Chondrocyte (in vitro differentiated cells): ENCODE measurements at places on chromosomes 11 and 22. TPM values are rescaled to one million over a fixed set of nuclear protein-coding genes. Genes with fewer than 3 reads are reported as not detected.

DNA sequence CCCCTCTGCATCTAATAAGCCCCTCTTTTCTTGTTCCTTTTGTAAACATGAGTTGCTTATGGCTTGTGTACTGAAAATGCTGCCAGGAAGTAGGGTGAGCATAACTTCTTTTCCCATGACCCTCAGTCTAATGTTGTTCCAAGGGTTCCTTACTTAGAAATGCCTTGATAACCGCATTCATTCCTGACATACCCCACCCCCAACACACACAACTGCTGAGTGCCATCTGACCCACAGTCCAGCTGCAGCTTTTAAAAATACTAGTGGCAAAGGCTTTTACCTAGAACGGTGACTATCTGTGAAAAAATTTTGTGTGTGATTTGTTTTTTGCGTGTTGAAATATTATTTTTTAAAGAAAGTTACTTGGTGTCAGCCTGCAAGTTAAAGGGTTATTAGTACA is 52.6 kb downstream of the ARHGAP42 start:
- no peaks in the 10 kb centered on the region for H3K36me3 ChIP-seq
- H3K27ac ChIP-seq, result peak overlapping the region; percentile 90
- no peaks in the 10 kb centered on the region for H3K27me3 ChIP-seq
- no peak for DNase-seq

- H3K27ac ChIP-seq, result no peak overlapping the region
- no peak for DNase-seq
- no peaks in the 10 kb centered on the region for H3K4me1 ChIP-seq
- H3K36me3 ChIP-seq, result peaks cover 3% of the 10 kb centered on the region
- no peak overlapping the region for H3K4me3 ChIP-seq
These were observed 45.0 kb downstream of the OR4C6 start for GRCh38 chr11:55707029-55707428.

Gene ALX4
- total RNA-seq, result 0.08 to 0.22 TPM in 2 of 3 replicates, not detected in the other

DNA sequence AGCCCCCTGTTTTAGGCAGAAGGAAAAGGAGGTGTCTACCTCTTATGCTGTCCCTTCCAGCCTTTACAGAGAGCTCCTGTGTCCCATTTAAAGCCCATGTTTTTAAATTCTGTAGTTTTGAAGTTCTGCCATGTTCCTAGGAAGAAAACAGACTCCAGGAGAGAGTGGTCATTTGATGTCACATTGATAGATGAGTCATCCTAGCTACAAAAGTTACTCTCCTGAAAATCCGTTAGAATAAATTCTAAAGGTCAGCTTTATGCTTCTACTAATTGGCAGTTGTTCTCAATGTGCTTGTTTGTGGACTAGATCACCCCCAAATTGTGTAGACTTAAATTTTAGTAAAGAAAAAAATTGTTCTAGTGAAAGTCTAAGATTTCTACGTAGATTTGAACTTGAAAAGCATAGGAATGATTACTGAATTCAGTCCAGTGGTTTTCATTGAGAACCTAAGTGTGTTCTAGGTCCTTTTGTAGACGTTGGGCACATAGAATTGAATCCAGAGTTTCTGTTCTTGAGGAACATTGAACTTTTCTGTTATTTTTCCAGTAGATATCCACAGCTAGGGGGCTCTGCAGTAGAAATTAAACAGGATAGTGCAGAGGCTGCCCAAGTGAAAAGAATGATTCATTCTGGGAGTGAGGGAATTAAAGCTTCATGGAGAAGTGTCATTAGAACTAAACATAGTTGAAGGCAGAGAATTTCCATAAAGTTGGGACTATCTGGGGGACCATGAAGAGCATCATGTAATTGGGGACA is 140.6 kb upstream of the RASSF10 start:
- H3K27ac ChIP-seq, result peak overlapping the region; percentile 66
- H3K4me3 ChIP-seq, result no peak overlapping the region
- H3K27me3 ChIP-seq, result no peaks in the 10 kb centered on the region
- H3K36me3 ChIP-seq, result peaks cover 6% of the 10 kb centered on the region

- no peak overlapping the region for H3K4me3 ChIP-seq
- peaks cover 25% of the 10 kb centered on the region for H3K27me3 ChIP-seq
- H3K4me1 ChIP-seq, result no peaks in the 10 kb centered on the region
- no peaks in the 10 kb centered on the region for H3K36me3 ChIP-seq
These were observed 30.4 kb upstream of the TMEM86A start for GRCh38 chr11:18668131-18668530.

- DNase-seq, result no peak
- H3K4me3 ChIP-seq, result no peak overlapping the region
- no peak overlapping the region for H3K27ac ChIP-seq
- H3K36me3 ChIP-seq, result no peaks in the 10 kb centered on the region
These were observed 34.6 kb downstream of the FLRT1 start for GRCh38 chr11:64070314-64070681.

DNA sequence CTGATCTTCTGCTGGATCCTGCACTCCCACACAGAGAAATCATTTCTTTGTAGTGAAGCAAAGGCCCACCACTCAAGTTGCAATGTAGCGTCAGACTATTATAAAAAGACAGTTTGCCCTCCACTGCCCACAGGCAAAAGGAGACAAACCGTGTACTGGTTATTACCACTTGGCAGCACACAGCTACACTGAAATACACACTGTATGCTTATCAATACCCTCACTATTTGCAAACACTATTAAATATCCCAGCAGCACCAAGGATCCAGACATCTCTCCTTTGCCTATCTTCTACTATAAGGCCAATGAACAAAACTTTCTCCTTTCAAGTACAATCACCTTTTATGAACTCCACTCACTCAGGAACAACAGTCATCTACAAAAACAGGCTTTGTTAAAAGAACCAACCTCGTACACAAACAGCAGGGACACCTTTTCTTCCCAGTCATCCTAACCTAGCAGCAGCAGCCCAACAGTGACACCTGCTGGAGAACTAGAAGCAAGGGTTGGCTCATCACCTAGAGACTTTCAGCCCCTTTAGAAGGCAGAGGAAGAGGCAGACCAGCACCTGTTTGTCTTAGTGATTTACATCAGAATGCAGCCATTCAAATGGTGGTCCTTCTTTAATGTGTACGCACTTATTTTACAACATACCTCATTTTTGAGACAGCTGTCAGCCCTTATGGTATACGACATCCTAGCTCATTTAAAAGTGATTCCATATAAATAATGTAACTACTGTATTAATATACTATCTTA is 56.1 kb downstream of the AMBRA1 start:
- peaks cover 4% of the 10 kb centered on the region for H3K36me3 ChIP-seq
- H3K4me3 ChIP-seq, result no peak overlapping the region
- DNase-seq, result no peak
- peaks cover 14% of the 10 kb centered on the region for H3K4me1 ChIP-seq

Gene AMPD3
- 2.2 to 3.1 TPM (median 2.3 TPM) in 3 replicates for total RNA-seq

GRCh38 chr11:82842019-82842418 is 58.2 kb downstream of the PRCP start:
- H3K36me3 ChIP-seq, result peaks cover 12% of the 10 kb centered on the region
- no peak for DNase-seq
- no peak overlapping the region for H3K27ac ChIP-seq
- no peak overlapping the region for H3K4me3 ChIP-seq
- H3K4me1 ChIP-seq, result peaks cover 7% of the 10 kb centered on the region
- no peaks in the 10 kb centered on the region for H3K27me3 ChIP-seq

DNA sequence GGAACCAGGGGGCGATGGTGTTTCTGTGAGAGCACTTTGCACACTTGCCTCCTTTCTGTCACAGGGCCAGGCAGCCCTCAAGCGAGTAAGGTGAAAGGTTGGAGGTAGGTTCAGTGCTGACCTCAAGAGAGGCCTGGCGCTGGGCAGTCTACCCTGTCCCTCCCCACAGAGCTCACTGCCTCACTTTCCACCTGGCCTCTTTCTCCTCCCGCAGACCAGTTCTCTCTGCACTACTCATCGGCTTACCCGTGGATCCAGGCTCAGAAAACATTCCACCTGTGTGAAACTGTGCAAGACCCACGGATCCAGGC is 16.8 kb downstream of the APOL5 start:
- no peaks in the 10 kb centered on the region for H3K27me3 ChIP-seq
- H3K27ac ChIP-seq, result no peak overlapping the region

- H3K4me3 ChIP-seq, result no peak overlapping the region
- no peak overlapping the region for H3K27ac ChIP-seq
- DNase-seq, result peak; percentile 72
- H3K4me1 ChIP-seq, result peaks cover 23% of the 10 kb centered on the region
- no peaks in the 10 kb centered on the region for H3K27me3 ChIP-seq
- H3K36me3 ChIP-seq, result no peaks in the 10 kb centered on the region
These were observed 55.7 kb downstream of the LINC01488 start for GRCh38 chr11:69537126-69537525.

DNA sequence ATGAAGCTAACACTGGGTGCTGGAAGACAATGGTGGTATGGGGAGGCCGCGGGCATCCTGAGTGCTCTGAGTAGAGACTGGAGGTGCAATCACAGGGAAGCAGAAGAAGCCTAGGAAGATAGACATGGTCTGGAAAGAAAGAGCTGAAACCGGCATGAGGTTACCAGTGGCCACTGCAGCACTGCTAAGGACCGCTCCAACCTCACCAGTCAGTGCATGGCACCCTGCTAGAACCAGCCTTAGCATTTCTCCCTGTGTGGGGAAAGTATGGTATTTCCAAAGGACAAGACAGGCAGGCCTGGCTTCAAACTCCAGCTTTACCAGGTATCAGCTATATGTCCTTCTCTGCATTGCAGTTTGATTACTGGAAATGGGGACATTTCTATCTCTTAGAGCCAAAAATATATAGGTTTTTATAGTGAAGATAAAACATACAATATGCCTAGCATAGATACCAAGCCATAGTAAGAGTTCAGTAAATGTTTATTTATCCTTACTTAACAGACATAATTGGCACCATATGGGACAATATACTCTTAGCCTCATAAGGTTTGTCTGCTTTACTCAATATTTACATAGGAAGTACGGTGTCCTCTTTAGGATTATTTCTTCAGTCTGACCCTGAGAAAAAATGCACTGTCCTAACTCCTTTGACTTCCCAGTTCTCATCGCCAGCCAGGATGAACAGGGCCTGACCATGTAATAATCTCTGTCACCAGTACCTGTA is 231.1 kb downstream of the TENM4 start:
- H3K4me3 ChIP-seq, result no peak overlapping the region
- peaks cover 1% of the 10 kb centered on the region for H3K27me3 ChIP-seq
- DNase-seq, result no peak

GRCh38 chr11:25775603-25776002 is 556.3 kb upstream of the ANO3 start:
- no peaks in the 10 kb centered on the region for H3K27me3 ChIP-seq
- no peak for DNase-seq
- no peaks in the 10 kb centered on the region for H3K36me3 ChIP-seq
- no peak overlapping the region for H3K27ac ChIP-seq
- no peak overlapping the region for H3K4me3 ChIP-seq
- peaks cover 6% of the 10 kb centered on the region for H3K4me1 ChIP-seq

Gene UCP2
- 10.4 to 47.2 TPM (median 41.0 TPM) in 3 replicates for total RNA-seq

DNA sequence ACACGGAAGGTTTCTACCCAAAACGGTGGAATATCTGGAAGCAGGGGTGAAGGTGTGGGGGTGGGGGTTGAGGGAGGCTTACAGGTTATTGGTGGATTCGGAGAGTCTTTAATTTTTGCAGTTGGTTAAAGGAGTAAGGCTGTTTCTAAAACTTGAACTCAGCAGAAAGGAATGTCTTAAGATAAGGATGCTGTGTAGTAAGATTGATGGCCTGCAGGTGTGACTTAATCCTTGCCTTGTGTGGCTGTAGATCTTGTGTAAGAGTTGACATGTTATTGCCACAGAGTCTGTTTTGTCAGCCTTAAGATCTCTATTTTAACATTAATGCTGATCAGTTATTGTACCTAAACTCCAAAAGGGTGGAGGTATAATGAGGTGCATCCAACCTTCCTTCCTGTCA is 16.4 kb upstream of the OR6M1 start:
- no peaks in the 10 kb centered on the region for H3K4me1 ChIP-seq
- H3K27me3 ChIP-seq, result peaks cover 4% of the 10 kb centered on the region
- H3K36me3 ChIP-seq, result no peaks in the 10 kb centered on the region
- no peak overlapping the region for H3K4me3 ChIP-seq
- H3K27ac ChIP-seq, result no peak overlapping the region
- DNase-seq, result no peak

DNA sequence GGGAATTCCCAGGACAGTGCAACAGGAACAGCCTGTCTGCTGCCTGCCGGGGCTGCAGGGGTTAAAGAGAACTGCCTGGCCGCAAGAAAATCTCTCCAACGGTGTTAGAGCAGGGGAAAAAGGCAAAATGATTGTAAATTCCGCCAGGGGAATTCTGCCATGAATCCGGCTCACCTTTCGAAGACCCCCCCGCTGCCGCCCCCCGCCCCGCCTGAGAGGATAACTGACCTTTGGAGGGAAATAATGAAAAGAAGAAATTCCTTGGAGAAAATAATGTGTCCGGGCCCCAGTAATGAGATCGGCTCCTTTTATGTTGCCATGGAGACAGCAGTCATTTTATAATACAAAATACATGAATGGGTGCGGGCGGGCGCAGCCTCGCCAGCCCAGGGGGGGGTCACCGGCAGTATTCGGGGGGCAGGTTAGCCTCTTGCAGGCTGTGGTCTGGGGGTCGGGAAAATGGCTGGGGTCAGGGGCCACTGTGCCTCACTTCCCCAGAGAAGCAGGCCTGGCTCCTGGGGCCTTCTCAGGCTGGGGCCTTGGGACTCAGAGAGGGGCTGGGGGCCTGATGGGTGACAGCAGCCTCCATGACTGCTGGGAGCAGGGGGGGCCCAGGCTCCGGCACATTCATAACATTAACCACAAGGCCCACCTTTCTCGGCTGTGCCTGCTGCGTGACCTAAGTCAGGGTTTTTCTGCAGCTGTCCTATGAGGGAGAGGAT is 228.1 kb downstream of the MN1 start:
- no peak overlapping the region for H3K27ac ChIP-seq
- peaks cover 4% of the 10 kb centered on the region for H3K36me3 ChIP-seq
- DNase-seq, result no peak
- no peaks in the 10 kb centered on the region for H3K27me3 ChIP-seq

DNA sequence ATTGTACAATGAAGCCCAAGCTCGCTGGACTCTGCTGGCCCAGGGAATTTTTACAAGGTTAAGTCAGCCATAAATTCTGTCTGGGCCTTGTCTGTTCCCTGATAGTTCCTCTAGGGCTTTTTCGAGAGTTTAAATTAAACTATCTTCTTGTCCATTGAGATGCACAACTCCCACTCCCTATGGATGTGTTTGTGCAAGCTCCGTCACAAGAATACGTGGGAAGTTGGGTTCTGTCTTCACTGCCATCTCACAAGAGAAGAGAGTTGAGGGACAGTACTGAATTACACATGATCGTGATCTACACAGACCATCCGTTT is 153.6 kb upstream of the TTC12 start:
- H3K4me3 ChIP-seq, result no peak overlapping the region
- DNase-seq, result no peak
- H3K36me3 ChIP-seq, result no peaks in the 10 kb centered on the region
- H3K4me1 ChIP-seq, result peaks cover 9% of the 10 kb centered on the region
- no peak overlapping the region for H3K27ac ChIP-seq

GRCh38 chr11:64859542-64860414 is 15.3 kb upstream of the CDC42BPG start:
- H3K4me3 ChIP-seq, result no peak overlapping the region
- peak; percentile 77 for DNase-seq
- no peaks in the 10 kb centered on the region for H3K27me3 ChIP-seq
- H3K27ac ChIP-seq, result no peak overlapping the region
- H3K36me3 ChIP-seq, result peaks cover 10% of the 10 kb centered on the region
- peaks cover 58% of the 10 kb centered on the region for H3K4me1 ChIP-seq

- peaks cover 37% of the 10 kb centered on the region for H3K4me1 ChIP-seq
- no peaks in the 10 kb centered on the region for H3K36me3 ChIP-seq
- H3K27me3 ChIP-seq, result no peaks in the 10 kb centered on the region
- no peak for DNase-seq
These were observed 399.6 kb downstream of the TMEM135 start for GRCh38 chr11:87437133-87437843.
